Right renal pelvis (tissue), 4 donors: ENCODE measurements at places on chromosomes 4 and X. TPM values are rescaled to one million over a fixed set of nuclear protein-coding genes. Genes with fewer than 3 reads are reported as not detected.

GRCh38 chr4:8414377-8414776, 26.1 kb downstream of the ACOX3 start:
- no peak for DNase-seq

GRCh38 chrX:18075603-18076002, 145.1 kb downstream of the BEND2 start:
- no peak for DNase-seq

DNA sequence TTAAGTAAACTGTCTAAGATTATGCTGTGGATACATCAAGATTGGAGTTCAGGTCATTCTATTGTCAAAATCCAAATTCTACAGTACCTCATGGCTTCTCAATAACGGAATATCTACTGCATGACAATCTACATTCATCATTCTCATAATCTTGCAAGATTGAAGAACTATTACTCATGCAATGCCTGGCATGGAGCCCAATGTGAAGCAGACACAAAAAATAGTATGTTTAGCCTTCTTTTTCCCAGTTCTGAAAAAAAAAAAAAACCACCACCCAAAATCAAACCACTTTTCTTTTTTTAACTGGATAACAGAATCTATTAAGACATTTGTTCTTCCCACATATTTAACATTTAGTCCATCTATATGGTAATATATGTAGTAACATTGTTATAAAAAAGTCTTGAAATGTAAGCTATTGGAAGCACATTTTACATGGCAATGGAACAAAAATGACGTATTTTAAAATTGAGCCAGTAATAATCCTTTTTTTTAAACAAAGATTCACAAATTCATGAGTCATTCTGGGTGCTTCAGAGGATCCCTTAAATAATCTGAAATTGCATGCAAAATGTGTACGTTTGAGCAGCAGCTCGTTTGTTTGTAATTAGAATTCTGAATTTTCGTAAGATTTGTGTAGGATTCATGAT, 232.2 kb upstream of the FMR1 start:
- DNase-seq = no peak

DNA sequence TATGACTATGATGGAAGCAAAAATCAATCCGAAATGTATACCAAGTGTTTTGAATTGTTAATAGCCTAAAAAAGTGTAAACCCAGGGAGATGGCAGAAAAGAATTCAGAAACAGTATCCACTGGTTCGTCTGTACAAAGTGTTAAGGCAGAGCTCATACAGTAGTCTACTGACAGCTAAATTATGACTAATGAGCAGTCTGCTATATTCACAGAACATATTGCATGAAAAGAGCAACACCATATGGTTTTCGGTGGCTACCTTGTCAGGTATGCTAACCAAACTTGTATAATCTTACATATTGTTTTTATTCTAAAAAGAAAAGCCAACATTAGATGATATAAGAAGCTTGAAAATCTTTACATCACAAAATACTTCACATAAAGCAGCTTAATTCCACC, 18.5 kb downstream of the EPHA5 start:
- no peak for DNase-seq

DNA sequence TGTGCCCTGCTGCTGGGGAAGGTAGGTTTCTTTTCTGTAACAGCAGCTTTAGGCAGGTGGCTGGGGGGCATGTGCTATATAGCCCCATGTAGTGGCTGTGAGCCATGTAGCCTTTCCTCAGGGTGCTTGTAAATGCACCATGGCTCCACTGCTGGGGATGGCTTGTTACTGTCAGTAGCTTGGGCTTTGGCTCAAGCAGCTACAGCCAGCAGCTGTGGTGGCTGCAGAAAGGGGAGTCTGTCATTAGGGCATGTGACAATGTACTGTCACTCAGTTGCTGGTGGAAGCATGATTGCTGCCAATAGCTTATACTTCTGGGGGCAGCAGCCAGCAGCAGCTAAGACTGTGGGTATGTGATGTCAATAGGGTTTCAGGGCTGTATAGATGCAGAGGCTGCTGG, 33.9 kb upstream of the DDIT4L start:
- no peak for DNase-seq

DNA sequence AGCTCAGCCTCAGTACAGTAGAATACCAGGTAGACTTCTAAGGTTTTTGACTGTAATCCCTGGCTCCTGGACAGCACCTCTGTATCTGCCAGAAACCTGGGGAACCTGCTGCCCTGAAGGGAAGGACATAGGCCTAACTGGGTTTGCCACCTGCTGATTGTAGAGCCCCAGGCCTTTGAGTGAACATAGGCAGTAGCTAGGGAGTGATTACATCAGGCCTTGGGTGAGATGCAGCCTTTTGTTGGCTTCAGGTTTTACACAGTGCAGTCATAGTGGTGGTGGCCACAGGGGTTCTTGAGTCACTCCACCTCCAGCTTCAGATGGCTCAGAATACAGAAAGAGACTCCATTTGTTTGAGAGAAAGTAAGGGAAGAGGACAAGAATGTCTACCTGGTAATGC, 19.3 kb downstream of the IQCM start:
- no peak for DNase-seq

GRCh38 chrX:81215685-81216084, 13.8 kb downstream of the SH3BGRL start:
- DNase-seq = no peak

DNA sequence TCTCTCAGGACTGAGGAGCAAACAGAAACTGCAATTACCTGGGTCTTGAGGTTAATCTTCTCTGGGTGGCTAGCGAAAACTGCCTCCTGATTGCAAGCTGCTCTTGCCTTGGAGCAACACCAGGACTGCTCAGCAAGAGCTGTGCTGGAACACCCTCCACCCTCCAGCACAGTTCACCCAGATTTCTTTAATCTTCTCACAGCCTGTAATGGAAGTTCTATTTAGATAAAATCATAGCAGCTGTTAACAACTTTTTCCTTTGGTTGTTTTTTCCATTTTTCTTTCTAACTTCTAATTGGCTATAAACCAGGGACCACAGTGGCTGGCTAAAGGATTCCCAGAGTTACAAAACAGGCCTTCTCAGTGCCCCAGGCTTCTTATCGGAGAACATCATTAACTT, 36.3 kb downstream of the OPHN1 start:
- DNase-seq = no peak

- DNase-seq = no peak
These were observed 71.0 kb downstream of the PRRG1 start for GRCh38 chrX:37420185-37420584.

GRCh38 chrX:5753291-5753690, 475.4 kb downstream of the NLGN4X start:
- DNase-seq = no peak

DNA sequence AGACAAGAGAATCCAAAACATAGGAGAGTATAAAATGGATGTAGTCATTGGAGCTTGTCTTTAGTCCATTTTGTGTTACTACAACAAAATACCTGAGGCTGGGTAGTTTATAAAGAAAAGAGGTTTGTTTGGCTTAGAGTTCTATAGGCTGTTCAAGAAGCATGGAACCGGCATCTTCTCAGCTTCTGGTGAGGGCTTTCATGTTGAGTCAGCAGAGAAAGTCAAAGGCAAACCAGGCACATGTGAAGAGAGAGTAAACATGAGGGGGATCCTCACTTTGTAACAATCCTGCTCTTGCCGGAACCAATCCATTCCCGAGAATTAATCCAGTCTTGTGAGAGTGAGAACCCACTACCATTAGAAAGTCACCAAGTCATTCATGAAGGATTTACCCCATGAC, 8.1 kb upstream of the HCCS start:
- no peak for DNase-seq

Gene HMGB2
- 371 TPM for polyA plus RNA-seq

Gene TMEM154
- 1.4 TPM for polyA plus RNA-seq

Gene IL1RAPL2
- polyA plus RNA-seq = 0.83 TPM

Gene USP17L15
- polyA plus RNA-seq = not detected

Gene SLC49A3
- polyA plus RNA-seq = 6.6 TPM

Gene PAGE2B
- not detected for polyA plus RNA-seq

Gene NUP62CL
- 10.0 TPM for polyA plus RNA-seq

Gene SLC34A2
- 30.7 TPM for polyA plus RNA-seq
